Fibroblast of villous mesenchyme (primary cell): ENCODE measurements at places on chromosomes 4 and X. TPM values are rescaled to one million over a fixed set of nuclear protein-coding genes. Genes with fewer than 3 reads are reported as not detected.

The PHOX2B gene
- not detected in 2 replicates for total RNA-seq

The ART3 gene
- total RNA-seq = not detected in 2 replicates

The TNMD gene
- not detected in 2 replicates for total RNA-seq

The H2BW2 gene
- total RNA-seq = not detected in 2 replicates

The IL21 gene
- total RNA-seq = not detected in 2 replicates

The ZNF718 gene
- total RNA-seq = 7.1 and 8.2 TPM in 2 replicates

The KLHL4 gene
- 0.86 and 0.97 TPM in 2 replicates for total RNA-seq

The PRR32 gene
- total RNA-seq = not detected in 2 replicates

The PRDM5 gene
- total RNA-seq = 23.8 and 30.7 TPM in 2 replicates

The GPR50 gene
- not detected in 2 replicates for total RNA-seq

The SOD3 gene
- total RNA-seq = 14.2 and 21.9 TPM in 2 replicates

The NAA11 gene
- 0.97 TPM in 1 of 2 replicates, not detected in the other for total RNA-seq
